ENCODE measurements at places on chromosomes 1 and 21.

DNA sequence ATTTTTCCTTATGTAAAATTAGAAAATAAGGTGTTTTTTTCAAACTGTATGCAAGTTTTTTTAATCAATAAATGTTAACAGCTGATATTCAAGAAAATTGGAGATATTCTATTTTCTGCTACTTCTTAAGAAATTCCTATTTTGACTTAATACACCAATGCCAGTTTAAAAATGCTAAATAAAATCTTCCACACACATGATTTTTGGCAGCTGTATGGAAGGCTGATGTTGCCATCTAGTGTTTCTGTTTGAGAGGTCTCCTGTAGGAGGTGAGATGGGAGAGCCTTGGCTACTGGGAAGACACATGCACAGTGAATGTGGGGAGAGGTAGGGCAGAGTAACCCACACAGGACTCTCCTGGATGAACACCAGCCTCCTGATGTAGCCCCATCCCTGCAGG lies 29.2 kb upstream of the OR2B11 start:
- DNase-seq = peak; percentile 71

- DNase-seq = no peak
Measured at GRCh38 chr1:178694923-178695525, 30.0 kb upstream of the RALGPS2 start.

- no peak for DNase-seq
Measured at GRCh38 chr1:203145321-203146041, 18.0 kb downstream of the ADORA1 start.

GRCh38 chr1:45669859-45670655 lies 16.3 kb downstream of the GPBP1L1 start:
- DNase-seq = no peak

DNA sequence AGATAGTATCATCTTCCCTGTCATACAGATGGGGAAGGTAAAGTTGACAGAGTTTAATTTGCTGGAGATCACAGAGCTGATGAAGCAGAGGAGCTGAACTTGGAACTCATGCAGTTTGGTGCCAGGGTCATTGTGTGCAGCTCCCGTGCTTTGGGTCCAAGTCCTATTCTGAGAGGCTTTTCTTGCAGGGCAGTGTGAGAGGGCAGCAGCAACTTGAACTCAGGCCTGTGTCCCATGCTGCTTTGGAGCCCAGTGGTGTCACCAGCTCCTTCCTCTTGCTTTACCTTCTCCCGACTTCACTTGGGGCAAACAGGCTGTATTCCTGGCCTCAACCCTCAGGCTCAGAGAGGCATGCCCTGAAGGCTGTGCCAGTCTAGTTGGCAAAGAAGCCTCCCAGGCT lies 24.7 kb downstream of the INAVA start:
- DNase-seq = no peak

DNA sequence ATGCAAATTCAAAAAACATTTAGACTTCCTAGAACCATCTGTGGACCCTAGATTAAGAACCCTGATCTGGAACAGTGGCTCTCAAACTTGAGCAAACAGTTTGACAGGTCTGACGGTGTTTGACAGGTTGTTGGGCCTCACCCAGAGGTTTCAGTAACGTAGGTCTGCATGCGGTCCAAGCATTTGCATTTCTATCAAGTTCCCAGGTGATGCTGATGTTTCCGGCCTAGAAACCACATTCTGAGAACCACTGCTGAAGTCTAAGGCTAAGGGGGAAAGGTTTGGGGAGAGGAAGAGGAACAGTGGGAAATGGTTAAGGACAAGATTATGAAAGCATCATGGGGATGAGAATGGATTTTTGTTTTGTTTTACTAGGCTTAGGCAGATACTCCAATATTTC lies 48.6 kb downstream of the MDM4 start:
- peak; percentile 52 for DNase-seq

DNA sequence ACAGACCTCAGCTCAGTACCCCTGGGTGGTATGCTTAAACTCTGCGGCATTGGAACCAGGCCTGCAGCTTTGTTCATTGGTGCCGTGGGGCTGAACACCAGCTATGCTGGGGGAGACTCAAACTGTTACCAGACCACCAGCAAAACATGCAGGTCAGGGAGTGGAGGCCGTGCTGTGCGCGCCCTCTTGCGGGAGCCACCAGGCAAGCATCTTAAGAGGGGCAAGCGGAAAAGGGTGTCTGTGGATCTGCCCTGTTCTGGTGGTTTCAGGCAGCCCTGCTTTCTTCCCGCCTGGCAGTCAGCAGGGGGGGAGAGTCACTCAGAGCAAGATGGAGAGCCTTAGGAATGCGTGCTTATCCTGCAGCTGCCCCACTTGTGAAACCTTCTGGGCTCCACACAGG lies 276.9 kb upstream of the ZRANB2 start:
- DNase-seq = peak; percentile 89
